ENCODE measurements at places on chromosomes 1 and 21.
A peak's percentile ranks its signal among the peaks of the same experiment; 100 is the strongest.

- DNase-seq = no peak
Measured at GRCh38 chr1:160406131-160406968, 6.0 kb downstream of the VANGL2 start.

DNA sequence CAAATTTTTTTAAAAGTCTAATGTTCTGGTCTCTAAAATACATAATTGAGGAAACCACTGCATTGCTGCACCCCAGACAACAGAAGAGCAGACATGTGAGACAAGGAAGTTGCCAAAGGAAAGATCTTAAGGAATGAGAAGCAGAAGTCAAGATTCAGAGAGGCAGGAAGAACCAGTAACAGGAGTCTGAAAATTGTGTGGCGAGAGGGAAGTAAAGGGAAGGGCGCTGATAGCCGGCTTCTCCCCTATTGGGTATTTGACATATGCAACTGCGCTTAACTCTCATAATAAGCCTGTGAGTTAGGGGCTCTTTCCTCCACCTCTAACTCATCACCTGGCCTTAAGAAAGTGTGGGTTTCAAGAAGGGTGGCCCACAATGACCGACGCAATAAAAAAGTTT is 21.9 kb upstream of the KIF14 start:
- no peak for DNase-seq

DNA sequence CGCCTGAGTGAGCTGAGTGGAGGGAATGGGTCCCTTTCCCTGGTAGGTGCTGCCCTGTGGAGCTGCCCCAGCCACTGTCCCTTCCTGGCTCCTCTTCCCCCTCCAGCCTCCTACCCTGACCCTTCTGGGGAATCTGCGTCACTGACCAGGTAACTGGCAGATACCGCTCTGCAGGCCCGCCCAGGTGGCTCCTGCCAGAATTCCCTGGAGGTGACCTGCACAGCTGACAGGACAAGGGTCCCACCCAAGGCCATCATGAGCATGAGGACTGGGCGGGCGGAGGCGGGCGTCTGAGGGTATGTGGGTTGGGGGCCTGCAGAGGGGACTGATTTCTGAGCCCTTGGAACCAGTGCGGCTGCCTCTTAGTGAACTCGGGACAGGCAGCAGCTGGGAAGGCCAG is 32.5 kb downstream of the DHRS3 start:
- DNase-seq = no peak

- DNase-seq = no peak
Measured at GRCh38 chr1:183002797-183003196, 20.4 kb upstream of the LAMC1 start.

GRCh38 chr1:41488040-41488951 is 3.8 kb upstream of the EDN2 start:
- no peak for DNase-seq

DNA sequence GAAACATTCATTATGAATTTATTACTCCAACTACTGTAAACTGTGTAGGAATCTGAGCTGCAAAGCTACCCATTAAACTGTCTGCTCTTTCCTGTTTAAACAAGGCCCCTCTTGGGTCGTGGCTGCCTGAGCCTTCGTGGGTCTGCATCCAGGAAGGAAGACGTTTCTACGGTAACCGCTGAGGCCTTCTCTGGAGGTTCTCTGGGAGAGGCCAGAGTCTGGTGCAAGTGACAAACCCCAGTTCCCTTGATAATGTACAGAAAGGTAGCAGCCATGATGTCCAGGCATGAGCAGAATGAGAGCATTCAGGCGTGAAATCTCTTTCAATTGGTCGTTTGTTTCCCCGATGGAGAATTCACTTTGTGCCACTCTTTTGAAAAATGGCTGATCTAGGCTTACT is 350.2 kb downstream of the PLPP3 start:
- no peak for DNase-seq

- DNase-seq = no peak
Measured at GRCh38 chr1:24584171-24584647, 28.3 kb downstream of the NCMAP start.

DNA sequence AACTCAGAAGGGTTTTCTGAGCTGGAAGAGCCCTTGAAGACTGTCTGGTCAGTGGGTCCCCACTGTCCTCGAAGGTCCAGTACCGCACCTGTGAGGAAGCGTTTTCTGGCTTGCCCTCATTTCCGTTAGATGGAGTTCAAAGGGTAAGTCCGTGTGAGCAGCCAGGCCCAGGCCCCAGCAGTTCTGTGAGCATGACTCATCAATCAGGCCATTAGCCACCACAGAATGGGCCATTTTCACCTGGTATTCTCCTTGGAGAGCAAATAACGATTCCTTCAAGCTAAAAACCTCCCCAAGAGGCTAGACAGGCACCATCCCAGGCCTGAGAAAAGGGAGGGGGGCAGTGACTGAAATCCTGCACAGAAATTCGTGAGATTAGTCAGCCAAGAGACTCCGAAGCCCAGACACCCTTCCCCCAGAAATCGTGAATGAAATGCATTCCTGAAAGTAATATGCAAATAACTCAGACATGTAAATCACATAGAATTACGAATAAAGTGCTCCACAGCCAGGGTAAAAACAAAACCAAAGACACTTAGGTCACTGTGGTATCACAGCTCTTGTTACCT is 66.0 kb downstream of the BCAR3 start:
- peak; percentile 66 for DNase-seq

- DNase-seq = no peak
Measured at GRCh38 chr1:206595581-206596318, 16.5 kb downstream of the EIF2D start.

- DNase-seq = no peak
Measured at GRCh38 chr1:179385510-179385909, 19.7 kb downstream of the AXDND1 start.

DNA sequence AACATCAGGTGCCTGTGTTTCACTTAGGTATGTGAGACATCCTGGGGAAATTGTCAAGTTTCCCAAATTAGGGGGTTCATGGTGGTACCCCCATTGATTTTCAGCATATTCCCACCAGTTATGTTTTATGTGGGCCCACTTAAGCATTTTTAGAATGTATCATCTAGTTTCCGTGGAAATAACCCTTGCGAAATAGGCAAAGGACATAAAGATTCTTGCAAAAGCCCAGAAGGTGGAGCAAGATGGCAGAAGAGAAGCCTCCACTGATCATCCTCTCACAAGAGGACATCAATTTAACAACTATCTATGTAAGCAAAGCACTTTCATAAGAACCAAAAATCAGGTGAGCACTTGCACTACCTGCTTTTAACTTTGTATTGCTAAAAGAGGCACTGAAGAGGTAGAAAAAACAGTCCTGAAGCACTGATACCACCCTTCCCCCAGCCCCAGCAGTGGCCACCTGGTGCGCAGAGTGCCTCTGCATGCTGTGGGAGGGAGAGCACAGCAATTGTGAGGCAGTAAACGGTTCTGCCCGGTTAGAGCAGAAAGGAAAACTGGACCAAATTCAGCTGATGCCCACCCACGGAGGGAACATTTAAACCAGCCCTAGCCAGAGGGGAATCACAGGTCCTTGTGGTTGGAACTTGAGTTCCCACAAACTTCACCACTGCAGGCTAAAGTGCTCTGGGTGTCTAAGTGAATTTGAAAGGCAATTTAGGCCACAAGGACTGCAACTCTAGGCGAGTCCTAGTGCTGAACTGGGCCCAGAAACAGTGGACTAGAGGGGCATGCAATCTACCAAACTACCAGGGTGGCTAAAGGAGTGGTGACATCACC is 23.2 kb downstream of the MCOLN2 start:
- no peak for DNase-seq

GRCh38 chr21:43877936-43878575 is 13.0 kb downstream of the AGPAT3 start:
- DNase-seq = no peak

DNA sequence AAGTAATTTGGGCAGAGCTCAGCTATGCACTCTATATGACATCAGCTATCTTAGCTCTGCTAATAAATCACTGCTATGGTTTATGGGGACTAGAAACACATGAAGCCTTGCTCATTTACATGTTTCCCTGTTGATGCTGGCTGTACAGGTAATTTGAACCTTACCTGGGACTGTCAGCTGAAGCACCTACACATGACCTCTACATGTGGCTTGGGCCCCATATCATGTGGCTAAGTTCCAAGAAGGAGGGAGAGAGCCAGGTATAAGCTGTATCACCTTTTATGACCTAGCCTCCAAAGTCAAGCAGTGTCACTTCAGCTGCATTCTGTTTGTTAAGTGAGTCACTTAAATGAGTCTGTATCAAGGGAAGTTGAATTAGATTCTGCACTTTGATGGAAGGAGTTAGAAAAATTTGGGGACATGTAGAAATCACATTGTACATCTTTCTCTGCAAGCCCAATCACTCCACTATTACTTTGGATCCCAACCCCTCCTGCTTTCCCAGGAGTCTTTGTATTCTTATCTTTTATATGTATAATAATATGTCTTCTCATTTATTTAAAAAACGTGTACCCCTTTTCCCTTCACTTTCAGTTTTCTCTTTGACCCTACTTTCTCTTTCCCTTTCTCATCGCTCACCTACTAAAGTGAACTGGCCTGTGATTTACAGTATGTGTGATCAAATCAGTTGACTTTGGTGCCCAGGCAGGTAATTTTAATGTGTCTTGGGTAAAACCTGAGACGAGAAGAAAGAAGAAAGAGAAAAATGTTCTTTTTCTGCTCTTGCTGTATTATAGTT is 53.4 kb upstream of the PRKACB start:
- DNase-seq = no peak

GRCh38 chr1:224065455-224065854 is 48.5 kb upstream of the FBXO28 start:
- no peak for DNase-seq

DNA sequence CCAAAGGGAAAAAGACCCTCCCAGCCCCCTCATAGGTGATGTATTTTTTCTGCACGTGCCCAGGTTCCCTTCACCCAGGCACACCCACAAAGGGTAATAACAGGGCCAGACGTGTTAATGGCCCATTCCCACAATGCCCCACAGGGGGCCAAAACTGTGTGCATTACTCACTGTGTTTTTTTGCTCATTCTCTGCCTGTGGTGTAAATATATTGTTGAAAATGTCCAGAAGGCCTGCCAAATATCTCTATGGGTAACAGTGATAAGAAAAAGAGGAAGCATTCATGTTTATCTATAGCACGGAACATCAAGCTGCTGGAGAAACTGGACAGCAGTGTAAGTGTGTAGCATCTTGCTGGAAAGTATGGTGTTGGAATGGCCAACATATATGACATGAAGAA is 21.9 kb downstream of the RHEX start:
- DNase-seq = no peak

- no peak for DNase-seq
Measured at GRCh38 chr1:45804669-45804969, 1.2 kb downstream of the MAST2 start.

GRCh38 chr1:219076326-219076937 is 97.2 kb upstream of the LYPLAL1 start:
- no peak for DNase-seq

DNA sequence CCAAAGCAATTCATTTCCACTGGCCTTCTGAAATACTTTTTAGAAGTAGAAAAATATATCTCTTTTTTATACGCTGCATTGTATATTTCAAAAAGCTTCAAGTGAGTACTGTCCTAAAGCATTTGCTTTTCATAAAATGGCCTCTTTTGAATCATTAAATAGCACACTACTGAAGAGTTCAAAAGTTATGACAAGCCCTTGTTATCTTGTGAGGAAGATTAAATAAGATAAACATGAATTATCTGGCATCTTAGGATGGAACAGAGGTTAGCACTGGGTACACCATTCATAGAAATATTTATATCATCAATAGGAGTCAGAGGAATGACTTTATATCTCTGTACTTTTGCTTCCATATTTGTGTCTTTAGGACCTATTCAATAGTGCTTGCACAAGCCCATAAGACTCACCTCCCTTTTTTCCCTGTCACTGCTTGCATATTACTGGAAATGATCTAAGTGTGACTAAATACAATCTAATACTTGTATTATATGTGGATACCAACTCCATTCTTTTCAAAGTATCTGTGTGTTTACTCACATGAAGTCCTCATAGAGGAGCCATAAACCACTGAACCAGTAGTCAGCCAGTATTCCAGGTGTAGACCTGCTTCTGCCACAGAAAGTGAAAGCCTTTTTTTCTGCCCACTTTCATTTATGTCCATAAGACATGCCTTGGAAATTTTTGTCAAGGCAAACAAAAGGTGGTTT is 274.2 kb upstream of the C1orf105 start:
- no peak for DNase-seq

DNA sequence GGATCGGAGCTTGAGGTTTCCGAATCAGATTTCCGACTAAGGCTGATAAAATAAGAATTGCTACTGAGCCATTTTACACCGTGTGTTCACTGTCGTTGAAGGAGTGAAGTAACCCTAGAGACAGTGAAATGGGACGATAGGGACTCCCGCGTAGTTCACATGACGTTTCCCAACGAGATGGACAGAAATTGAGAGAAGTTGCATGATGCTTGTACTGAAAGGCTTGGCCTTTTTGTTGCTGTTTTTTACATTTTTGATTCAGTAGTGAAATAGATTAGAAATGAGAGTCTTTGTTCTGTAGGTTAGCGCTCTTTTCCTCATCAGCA is 1.2 kb downstream of the KHDRBS1 start:
- DNase-seq = no peak

- DNase-seq = no peak
Measured at GRCh38 chr1:206655471-206655882, 20.1 kb downstream of the DYRK3 start.

DNA sequence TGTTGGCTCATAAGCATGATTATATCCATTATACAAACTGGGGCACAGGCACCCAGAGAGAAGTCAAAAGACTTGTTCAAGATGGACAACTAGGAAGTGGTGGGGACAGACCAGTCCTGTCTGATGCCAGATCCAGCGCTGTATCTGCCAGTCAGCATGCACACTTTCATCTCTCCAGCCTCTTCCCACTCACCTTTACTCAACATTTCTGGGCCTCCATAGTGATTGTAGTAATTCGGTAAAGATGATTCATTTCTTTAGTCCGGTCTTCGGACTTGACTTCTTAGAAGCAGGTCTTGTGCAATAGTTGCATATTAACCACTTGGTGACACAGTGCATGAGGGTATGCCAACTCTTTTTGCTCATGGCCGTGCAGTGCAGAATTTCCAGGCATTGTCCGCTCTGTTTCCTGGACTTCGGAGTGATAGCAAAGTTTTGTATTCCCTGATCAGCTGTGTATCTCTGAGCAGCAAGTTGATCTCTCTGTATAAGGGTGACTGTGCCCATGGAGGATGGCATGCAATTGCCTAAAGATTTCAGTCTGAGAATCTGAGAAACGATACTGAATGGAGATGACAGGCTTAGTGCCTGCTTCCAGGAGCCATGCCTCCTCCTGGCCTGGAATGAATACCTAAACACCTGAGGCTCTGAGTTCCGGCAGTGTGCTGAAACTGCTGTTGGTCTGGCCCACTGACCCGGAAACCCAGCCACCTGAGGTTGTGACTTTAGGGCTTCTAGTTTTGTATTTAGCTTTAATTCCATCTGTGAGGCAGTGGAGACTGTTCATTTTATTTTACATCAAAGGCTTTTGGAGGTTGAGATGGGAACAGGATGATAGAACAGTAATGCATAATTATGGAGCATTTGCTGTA is 39.0 kb downstream of the GALNT2 start:
- DNase-seq = peak; percentile 44

DNA sequence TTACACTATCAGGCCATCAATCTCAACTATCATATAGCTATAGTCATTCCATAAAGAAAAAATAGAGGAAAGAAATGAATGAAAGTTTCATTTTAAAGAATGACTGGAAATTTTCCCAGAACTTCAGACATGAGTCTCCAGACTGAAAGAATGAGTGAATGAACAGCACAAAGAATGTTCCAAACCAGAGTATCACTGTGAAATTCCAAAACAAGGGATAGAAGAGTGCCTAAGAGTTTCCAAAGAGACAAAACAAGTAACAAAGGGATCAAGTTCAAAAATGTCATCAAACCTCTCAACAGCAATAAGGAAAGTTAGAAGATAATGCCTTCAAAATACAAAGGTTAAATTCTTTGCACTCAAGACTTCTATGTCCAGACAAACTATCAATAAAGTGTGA is 114.9 kb downstream of the DENND1B start:
- no peak for DNase-seq
